ENCODE measurements at places on chromosomes 12 and 14. TPM values are rescaled to one million over a fixed set of nuclear protein-coding genes. Genes with fewer than 3 reads are reported as not detected.
A peak's percentile ranks its signal among the peaks of the same experiment; 100 is the strongest.

- DNase-seq = no peak
These were observed 45.3 kb downstream of the R3HDM2 start for GRCh38 chr12:57385586-57385985.

DNA sequence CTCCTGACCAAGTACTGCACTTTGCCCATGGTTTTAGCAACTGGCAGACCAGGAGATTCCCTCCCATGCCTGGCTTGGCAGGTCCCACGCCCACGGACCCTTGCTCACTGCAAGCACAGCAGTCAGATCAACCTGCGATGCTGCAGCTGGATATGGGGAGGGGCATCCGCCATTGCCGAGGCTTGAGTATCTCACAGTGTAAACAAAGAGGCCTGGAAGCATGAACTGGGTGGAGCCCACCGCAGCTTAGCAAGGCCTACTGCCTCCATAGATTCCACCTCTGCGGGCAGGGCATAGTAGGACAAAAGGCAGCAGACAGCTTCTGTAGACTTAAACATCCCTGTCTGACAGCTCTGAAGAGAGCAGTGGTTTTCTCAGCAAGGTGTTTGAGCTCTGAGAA lies 479.8 kb downstream of the FUT8 start:
- no peak for DNase-seq

- DNase-seq = no peak
These were observed 65.1 kb upstream of the GPHB5 start for GRCh38 chr14:63383776-63384367.

- peak; percentile 16 for DNase-seq
These were observed 1.2 kb upstream of the TRIM9 start for GRCh38 chr14:51095854-51096823.

- no peak for DNase-seq
These were observed 92.2 kb downstream of the APAF1 start for GRCh38 chr12:98737322-98737712.

DNA sequence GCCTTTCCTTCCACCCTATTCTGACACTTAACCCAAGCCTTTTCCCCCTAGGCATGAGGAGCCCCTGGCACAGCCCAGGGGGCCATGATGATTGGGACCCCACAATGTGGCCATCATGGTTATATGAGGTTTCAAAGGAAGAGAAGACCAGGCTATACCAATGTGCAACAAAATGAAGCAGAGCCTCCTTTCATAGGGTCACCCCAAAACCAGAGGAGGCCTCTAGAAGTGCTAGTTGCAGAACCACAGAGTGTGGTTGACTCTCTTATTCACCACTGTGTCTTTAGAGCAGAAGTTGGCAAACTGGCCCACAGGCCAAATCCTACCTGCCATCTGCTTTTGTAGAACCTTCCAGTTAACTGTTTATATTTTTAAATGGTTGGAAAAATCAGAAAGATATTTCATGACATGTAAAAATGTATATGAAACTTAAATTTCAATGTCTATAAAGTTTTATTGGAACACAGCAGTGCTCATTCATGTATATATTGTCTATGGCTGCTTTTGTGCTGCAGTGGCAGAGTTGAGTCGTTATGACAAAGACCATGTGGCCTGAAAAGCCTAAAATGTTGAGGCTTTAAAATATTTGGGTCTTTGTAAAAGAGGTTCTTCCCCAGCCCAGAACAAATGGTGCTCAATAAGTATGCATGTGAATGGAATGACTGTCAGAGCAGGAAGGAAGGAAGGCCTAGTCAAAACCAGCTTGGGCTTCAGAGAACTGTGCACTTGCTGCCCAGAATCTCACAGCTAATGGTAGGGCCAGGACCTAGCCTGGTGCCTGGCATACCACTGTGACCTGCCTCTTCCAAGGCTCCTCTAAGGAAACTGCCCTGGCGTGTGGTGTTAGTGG lies 49.2 kb downstream of the SUSD6 start:
- no peak for DNase-seq

DNA sequence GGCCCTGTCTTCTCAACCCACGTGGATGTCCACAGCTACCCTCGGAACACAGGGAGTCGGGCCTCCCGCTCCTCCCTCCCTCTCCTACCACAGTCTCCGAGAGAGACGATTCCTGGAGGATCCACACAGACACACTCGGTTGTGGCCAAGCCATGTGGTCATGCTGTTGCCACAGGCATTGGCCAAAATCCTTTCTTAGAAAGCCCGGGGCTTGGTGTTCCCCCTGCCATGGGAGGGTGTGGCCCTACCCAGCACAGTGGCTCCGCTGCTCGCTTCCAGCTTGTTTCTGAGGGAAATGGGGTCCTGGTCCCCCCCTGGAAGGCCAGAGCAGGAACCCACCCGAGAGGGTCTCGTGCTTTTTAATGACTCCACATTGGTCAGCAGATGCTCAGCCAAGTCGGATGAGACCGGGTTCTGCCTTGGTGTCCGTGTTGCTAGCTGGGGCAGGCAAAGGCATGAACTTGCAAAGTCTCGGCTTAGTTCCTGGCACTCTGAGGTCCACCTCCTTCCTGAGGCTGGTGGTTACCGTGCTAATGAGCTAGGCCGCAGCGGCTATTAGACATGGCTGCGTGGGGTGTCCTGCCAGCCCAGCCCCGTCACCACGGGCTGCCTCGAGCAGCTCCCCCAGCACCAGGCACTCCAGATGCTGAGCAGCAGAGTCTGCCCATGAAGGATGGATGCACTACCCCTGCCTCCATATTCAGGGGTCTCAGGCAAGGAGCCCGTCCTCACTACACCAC lies 46.8 kb upstream of the MEG3 start:
- DNase-seq = no peak

- peak; percentile 28 for DNase-seq
These were observed 187.2 kb upstream of the NEDD1 start for GRCh38 chr12:96719660-96720362.

The DNAI7 gene
- 6.3 TPM for polyA plus RNA-seq

The DACT1 gene
- 23.4 TPM for polyA plus RNA-seq

The CNTN1 gene
- 31.4 TPM for polyA plus RNA-seq

The BDKRB1 gene
- 0.73 TPM for polyA plus RNA-seq

Data from renal pelvis (tissue), 12 donors.